ENCODE measurements at places on chromosomes 12 and 14. TPM values are rescaled to one million over a fixed set of nuclear protein-coding genes. Genes with fewer than 3 reads are reported as not detected.

CEBPE gene
- total RNA-seq = not detected

KCNH3 gene
- total RNA-seq = 0.57 TPM

ANO4 gene
- total RNA-seq = 1.7 TPM

RBMS2 gene
- total RNA-seq = 11.7 TPM

NAV3 gene
- total RNA-seq = 2.7 TPM

ESRRB gene
- total RNA-seq = not detected

SETD3 gene
- 75.6 TPM for total RNA-seq

IL31 gene
- not detected for total RNA-seq

SLC17A8 gene
- 61.9 TPM for total RNA-seq

NGB gene
- not detected for total RNA-seq

NPFF gene
- total RNA-seq = not detected

INSM2 gene
- total RNA-seq = not detected

C14orf132 gene
- 3.3 TPM for total RNA-seq

GLS2 gene
- 1.5 TPM for total RNA-seq

P2RX4 gene
- 147 TPM for total RNA-seq

PAPLN gene
- 27.2 TPM for total RNA-seq

KRT86 gene
- not detected for total RNA-seq

DLGAP5 gene
- total RNA-seq = 2.1 TPM
